ENCODE measurements at places on chromosomes 2 and 18. TPM values are rescaled to one million over a fixed set of nuclear protein-coding genes. Genes with fewer than 3 reads are reported as not detected.

MALL gene
- not detected for total RNA-seq

DCDC2C gene
- total RNA-seq = not detected

IL1RN gene
- 3.0 TPM for total RNA-seq

TSPYL6 gene
- not detected for total RNA-seq

RNU2-63P gene
- 16.7 TPM for total RNA-seq

CXCR1 gene
- 0.54 TPM for total RNA-seq

HOXD10 gene
- not detected for total RNA-seq

PRADC1 gene
- 10.2 TPM for total RNA-seq
